ENCODE measurements at places on chromosomes 6 and 20.
A peak's percentile ranks its signal among the peaks of the same experiment; 100 is the strongest.

DNA sequence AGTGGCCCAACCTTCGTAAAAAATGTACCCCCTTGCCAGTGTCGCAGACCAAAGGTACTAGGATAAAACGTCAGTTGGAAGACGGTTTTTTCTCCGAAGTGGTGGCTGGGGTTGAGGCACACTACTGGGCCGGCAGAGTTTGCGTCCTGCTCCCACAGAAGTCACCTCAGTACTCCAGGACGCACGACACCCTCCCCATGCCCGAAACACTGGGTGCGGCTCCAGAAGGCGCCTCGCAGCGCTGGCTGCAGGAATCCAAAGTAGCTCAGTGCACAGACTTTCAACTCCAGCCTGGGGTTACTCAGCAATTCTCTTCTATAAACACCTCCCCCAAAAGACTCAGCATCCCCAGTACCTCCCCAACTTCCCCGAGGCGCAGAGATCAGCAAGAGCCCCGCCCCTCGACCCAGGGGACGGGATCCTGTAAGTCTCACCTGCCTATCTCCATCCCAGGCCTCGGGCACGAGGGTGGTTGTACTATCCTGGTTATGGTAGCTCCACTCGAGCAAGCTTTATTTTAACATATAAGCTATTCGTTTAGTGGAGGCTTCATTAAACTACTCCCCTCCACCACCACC lies 88.2 kb downstream of the ZFP64 start:
- peak; percentile 36 for DNase-seq

DNA sequence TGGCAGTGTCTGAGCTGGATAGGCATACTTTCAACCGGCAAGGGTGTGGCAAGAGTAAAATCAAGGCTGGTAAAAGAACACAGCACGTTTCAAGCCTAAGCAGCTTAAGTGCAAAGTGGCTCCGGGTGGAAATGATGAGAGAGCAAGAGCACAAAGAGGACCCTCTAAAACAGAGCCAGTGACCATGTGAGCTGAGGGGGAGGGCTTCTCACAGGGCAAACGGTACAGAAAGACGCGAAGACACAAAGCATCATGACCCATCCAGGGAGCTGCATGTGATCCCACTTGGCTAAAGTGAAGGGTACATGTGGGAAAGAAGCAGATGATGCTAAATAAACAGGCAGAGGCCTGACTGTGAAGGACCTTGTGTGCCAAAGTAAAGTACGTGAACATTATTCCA lies 25.7 kb downstream of the FKBP5 start:
- peak; percentile 33 for DNase-seq

DNA sequence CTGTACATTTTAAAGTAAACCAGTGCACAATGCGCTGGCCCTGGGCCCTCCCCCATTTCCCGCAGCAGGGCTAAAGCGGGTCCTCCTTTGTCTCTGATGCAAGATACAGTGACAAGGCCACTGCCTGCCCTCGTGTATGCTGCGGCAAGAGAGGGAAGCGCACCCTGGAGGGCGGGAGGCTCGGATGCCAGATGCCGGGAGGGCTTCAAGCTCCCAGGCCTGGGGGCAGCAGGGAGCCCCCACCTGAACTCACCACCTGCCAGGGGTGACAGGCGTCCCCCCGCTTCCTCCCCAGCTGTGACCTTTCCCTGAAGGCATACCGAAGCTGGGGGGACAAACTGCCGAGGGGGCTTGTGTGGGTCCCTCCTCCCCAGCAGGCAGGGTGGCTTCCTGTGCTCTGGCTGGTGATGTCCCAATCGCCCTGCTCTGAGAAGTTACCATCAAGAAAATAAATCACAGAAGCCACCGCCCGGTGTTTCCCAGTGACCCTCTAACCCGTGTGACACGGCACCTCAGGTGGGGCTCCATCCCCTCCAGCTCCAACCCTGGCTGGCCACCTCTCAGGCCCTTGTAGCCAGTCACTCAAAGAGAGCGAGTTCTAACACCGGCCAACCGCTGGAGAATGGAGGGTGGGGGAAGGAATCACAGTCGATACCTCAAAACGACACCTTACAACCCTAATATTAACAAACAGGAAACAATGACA lies 203.3 kb downstream of the PREX1 start:
- no peak for DNase-seq

- DNase-seq = no peak
Observed at GRCh38 chr6:136169394-136170148, 80.5 kb downstream of the MTFR2 start.

DNA sequence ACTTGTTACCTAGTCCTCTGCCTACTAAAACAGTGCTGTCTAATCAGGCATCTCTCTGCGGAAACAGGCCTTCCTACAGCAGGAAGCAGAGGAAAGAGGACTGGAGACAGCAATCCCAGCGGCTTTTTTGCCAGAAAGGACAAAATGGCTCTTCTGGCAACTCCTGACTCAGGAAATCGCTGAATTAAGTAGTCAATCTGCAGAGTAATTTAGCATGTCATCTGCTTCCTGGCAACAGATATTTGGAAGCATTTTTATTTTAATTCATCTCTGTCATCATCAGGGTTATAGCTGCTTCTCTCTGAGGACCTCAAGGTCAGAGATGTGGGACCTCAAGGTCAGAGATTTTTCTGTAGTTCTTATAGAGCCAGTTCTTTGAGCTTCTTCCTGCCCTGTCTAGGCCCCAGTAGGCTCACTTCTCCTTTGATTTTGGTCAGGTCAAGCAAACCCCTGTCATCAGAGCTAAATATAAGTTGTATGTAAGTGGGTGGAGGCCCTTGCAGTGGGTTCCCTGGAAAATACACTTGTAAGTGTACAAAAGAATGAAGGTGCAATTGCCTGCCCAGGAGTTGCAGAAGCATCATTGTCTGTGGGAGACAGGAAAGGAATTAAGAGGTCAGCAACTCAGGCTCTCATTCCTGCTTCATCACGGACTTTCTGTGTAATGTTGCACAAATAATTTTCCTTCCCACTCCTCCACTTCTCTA lies 229.4 kb downstream of the ALDH8A1 start:
- peak; percentile 35 for DNase-seq

DNA sequence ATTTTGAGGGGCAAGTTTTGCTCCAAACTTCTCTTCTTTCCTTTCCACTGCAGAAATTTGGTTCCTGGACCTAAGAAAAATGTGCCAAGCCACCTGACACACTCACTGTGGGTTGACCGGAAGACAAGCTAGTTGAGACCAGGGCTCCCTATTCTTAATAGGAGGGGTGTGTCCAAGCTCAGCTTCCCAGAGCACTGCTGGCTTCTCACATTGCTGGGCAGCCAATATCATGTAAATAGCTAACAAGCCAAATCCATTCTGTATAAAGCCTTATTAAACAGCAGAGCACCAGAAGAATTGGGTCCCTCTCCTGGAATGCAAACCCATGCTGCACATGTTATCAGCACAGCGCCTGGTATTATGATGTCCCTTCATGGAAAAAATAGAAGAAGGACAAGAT lies 17.0 kb upstream of the SAMD3 start:
- DNase-seq = no peak

- no peak for DNase-seq
Observed at GRCh38 chr6:105651969-105652368, 249.1 kb upstream of the PREP start.

DNA sequence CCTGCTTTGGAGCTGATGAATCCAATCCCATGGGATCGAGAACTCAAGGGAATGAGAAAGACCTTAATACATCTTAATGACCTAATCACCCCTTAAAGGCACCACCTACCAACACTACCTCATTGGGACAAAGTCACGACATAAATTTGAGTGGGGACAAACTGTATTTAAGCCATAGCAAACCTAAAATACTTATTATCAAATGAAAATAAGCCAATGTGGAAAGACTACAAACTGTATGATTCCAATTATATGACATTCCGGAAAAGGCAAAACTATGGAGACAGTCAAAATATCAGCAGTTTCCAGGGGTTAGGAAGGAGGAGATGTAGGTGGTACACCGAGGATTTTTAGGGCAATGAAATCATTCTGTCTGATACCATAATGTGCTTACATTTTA lies 53.3 kb upstream of the NCOA3 start:
- DNase-seq = no peak

DNA sequence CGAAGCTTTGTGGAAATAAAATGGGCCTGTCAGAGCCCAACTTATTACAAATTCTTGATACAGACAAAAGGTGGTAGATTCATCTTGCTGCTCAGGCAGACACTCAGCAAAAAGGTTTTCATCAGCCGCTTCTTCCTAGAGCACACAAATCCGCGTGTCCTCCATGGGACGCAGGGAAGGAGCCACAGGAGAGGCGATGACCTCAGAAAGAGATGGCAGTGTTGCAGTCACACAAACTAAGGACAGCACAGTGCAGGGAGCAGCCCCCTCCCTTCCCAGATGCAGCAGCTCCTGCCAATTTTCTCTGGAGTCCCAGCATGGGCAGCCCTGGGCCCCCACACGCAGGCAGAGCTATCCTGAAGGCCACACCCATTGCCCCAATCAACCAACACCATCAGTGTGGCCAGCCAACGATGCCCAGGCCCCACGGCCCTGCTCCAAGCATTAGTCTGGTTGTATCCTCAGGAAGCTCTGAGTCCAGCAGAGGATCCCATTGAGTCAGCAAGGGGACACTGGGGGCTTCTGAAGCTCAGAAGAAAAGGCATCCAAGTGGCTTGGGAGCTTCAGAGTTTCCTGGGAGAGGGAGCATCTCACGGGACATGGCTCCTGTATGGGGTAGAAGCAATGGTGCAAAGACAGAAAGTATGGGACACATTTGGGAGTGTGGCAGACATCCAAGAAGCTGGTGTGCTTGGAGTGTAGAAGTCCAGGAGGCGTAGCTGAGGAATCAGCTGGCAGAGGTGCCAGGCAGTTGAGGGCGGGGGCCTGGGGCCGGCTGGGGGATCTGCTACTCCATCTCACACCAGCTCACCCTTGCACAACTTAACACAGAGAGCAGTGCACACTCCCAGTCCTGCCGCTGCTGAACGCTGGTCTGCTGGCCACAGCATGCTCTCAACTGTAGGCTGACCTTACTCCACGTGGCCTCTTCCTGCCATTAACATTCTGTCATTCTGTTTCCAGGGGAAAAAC lies 142.1 kb upstream of the CST7 start:
- no peak for DNase-seq

DNA sequence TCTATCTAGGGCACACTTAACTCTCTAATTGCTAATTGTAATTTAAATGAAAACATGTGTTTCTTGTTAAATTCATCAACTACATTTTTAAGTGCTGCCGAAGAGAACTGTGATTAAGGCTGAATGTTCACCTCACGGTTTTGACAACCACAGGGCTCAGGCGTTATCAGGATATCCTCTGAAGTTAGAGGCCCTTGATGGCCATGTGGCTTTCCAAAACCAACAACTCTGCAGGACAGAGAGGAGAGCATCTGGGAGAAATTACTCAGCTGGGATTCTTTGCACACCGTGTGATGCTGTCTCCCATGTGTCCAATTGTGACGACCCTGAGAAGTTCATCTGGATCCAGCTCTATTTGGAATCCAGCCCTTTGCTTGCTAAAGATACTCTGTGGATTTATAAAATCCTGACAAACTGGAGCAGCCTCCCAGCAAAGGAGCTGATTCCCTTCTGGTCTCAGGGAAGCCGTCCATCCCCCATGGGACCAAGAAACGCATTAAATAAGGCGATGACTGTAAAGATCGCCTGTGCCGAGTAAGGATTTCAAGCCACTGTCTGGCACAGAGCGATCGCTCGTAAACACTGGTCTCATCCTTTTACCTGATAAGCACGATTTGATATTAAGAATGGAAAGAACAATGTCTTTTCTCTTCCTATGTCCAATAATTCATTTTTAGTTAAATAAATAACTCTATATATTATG lies 401.1 kb downstream of the CD83 start:
- DNase-seq = peak; percentile 89

DNA sequence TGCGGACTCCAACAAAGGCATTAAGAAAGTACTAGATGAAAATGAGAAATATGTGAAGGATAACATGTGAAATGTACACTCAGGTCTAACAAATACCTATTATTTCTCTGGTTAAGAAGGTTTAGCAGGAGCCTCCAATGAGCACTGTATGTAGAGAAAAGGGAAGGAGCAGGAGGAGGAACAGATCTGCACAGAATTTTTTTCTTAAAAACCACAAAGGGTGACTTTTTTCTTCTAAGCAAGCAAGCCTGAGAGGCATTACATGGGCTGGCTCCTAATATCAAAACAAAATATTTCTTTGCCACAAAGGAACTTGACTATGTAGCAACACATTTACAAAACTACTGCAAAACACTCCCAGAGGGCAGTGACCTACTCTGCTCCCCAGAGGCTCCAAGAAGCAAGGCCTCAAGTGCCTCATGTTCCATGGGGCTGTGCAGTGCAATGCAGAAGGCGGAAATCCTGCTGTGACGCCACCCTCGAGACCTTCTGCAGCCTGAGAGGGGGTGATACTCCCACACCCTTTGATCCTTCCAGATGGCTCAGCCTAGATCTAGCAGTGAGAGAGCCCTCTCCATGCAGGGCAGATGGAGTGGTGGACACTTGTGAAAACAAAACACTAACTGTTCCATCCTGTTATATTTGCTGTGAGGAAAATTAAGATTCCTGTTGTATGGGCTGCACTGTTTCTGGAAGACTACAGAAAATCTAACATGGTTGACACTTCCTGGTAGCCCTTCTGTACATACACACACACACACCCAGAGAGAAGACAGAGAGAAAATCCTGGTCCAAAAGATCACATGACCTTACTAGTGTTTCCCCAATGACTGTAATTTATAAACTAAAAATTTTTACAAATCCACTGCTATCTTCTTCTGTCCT lies 36.0 kb upstream of the SMIM29 start:
- DNase-seq = peak; percentile 91

- no peak for DNase-seq
Observed at GRCh38 chr20:35116258-35116657, 23.7 kb upstream of the TRPC4AP start.

- DNase-seq = peak; percentile 50
Observed at GRCh38 chr6:105967917-105968602, 118.1 kb upstream of the PRDM1 start.

- DNase-seq = no peak
Observed at GRCh38 chr20:53778041-53778516, 184.4 kb upstream of the ZNF217 start.

DNA sequence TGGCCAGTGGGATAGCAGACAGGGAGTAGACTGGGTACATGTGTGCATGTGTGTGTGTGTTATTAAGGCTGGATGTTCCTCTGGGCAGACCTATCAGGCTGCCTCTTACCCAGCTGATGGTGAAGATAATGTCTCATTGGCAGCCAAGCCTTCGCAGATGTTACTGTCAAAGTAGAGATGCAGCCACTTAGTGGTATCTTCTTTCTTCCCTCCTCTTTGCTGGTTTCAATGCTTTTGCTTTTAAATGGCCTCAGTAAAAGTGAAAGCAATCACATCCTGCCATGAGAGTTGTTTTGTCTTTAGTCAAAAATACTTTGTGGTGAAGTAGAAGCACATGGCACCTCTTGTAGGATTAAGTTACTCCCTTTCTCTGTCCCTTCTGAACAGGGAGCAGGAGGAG lies 57.5 kb downstream of the SNRNP48 start:
- DNase-seq = no peak

DNA sequence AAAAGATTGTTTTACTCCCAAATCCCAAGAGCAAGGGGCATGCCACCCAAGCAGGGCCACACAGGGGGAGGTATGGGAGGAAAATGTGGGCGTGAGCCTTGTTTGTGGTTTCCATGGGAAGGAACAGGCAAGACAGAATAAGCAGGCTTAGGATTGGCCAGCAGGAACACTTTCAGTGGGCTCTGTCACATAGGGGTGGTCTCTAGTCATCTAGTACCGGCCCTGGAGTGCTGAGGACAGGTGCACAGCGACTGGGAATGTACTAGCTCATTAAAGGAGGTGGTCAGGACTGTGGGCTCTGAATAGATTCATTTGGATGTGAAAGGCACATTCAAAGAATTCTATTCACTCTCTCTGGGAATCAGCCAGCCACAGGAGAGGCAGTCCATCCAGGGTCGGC lies 175.6 kb downstream of the TBC1D7 start:
- DNase-seq = no peak

GRCh38 chr20:24588725-24589340 lies 119.4 kb downstream of the SYNDIG1 start:
- DNase-seq = no peak

GRCh38 chr6:152124429-152125074 lies 317.1 kb downstream of the ESR1 start:
- DNase-seq = peak; percentile 83

Data from fibroblast of mammary gland (primary cell).